Omental fat pad (tissue), 4 donors: ENCODE measurements at places on chromosomes 16 and 17.

DNA sequence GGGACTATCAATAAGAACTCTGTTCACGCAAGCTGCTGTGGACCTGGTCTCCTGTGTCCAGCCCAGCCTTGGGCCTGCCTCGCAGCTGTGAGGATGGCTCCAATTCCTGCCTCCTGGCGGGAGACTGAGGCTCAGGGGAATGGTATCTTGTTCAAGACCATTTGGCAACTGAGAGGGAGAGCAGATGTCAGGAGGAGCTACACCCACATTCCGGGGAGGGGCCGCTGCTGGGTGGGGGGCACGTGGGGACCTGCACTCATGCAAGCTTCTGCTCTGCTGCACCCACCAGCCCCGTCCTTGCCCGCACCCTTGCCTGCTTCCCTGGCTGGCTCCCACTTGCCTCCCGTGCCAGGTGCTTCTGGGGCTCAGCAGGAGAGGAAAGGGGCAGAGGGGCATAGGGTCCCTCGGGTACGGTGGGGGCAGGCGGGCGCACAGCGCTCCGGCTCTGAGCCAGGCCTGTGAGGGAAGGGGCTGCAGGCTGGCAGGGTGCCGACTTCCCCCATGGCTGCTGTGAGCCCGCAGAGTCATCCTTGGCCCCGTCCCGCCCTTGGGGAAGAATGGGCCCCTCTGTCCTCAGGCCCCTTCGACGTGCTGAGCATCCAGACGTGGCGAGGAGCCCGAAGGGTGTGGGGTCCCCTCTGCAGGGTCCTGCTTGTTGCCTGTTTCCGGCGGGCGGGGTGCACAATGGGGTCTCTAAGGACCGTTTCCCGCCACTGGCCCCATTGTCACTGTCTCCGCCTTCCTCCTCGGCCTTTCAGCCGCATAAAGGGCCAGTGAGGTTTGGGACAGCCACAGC lies 2.7 kb downstream of the METRN start:
- DNase-seq: no peak

DNA sequence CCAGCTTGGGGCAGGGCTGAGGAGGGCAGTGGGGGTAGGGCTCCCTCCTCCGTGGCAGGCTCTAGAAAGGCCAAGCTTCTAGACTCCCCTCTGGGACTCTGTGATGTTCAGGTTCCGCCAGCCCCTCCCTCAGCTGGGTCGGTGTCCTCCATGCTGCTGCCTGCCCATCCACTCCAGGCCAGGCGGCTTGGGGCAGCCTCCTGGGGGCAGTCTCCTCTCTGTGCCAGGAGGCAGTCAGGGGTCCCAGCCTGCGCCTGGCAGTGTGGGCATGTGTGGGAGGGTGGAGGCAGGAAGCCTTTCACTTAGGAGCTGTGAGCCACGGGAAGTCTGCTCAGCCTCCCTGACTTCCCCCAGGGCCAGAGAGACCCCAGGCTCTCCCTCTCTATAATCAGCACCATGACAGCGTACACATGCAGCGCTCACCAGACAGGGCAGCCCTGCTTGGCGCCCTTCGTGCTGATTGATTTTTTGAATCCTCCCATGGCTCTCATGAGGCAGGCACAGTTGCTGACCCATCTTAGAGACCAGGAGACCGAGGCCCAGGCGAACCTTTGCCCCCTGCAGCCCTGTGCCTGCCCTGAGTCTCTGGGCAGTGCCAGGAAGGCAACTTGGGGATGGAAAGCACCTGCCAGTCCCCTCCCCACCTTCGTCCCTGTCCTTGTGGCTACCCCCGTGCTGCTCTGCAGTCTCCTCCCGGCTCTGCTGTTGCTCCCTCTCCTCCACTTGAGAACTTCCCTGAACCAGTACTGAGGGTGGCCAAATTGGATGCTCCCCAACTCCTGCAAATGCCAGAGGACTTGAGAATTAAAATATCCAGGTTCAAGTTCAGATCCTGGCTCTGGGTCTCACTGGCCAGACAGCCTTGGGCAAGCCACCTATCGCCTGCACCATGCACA lies 234.7 kb upstream of the GSE1 start:
- no peak for DNase-seq

DNA sequence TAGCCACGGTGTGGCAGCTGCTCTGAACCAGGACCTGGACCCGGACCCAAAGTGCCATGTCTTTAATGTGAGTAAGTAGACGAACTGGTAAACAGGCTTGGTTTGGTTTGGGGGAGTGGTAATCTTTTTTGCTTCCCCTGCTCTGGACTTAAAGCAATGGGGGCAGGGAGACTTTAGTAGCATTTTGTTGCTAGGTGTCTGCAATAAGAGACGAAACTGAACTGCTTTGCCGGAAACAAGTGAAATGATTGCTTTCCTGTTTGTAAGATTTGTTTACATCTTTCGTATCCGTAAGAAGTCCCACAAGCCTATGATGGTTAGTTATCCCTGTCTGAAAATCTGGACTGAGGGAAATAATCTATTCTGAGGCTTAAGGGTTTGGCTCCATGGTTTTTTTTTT lies 21.5 kb downstream of the PRCD start:
- DNase-seq: no peak

DNA sequence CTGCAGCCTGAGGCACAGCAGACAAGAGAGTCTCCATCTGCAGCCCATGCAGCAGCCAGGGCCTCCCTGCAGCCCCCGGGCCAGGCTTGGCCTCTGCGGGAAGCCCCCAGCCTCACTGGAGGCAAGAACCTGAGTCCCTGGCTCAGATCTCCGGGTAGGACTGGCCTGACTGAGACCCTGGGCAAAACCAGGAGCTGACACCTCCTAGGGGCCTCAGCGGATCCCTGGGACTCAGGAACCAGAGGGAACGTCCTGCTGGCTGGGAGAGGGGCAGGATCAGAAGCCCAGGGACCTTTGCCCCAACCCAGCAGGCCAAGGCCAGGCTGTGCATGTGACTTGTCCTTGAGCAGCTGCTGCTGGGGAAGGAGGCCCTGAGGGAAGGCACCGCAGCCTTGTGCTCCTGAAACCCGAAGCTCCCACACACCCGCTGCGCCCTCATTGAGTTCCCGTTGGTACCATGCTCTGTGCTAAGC lies 1.7 kb upstream of the PRSS21 start:
- no peak for DNase-seq

- DNase-seq: no peak
Measured at GRCh38 chr16:53055541-53056391, 975 bp downstream of the CHD9 start.

DNA sequence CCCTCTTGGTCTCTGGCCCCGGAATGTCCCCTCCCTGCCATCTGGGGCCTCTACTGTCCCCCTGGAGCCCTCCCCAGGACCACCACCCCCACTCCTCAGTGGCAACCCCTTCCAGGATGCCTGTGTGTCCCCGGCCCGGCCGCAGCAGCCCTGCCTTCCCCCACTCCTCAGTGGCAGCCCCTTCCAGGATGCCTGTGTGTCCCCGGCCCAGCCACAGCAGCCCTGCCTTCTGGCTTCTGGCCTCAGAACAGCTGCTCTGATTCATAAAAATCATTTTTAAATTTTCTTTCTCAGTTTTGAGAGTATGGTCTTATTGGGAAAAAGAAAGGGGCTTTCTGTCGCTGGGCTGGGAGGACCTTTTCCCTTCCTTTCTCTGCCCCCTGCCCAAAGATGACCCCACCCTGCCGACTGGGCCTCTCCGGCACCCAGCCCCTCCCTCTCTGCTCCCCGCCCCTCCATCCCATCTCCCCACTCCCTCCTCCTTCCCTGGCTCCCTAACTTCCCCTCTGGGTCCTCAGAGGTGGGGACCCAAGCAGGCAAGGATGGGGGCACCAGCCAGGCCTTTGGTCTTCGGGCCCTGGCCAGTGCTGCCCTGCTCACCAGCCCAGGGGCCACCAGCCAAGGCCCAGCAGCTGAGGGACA lies 40.5 kb downstream of the BAHCC1 start:
- DNase-seq: no peak

DNA sequence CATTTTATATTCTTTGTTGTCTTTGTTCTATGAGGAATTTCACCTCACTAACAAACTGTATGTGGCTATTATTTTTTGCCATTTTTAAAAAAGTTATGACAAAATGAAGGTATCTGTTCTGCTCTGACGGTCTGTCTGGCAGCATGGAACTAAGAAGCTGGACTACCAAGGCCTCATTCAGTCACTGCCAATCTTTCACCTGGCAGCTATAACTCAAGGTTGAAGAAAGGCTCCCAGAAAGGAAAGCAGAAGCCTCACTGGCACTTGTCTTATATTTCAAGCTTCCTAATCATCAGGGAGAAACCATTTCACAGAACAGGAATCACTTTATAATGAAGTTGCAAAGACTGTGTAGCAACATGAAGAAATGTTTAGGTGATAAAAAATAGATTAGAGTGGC lies 18.7 kb upstream of the SLC6A4 start:
- no peak for DNase-seq

DNA sequence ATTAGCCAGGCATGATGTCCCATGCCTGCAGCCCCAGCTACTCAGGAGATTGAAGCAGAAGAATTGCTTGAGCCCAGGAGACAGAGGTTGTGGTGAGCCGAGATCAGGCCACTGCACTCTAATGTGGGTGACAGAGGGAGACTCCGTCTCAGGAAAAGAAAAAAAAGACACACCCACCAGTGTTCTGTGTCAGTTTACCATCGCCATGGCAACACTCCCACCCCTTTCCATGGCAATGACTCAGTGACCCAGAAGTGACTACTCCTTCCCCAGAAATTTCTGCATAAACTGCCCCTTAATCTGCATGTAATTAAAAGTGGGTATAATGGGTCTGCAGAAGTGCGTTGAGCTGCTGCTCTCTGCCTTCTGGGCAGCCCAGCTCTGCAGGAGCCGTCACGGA lies 4.0 kb upstream of the ZC3H18 start:
- DNase-seq: no peak

- DNase-seq: no peak
Measured at GRCh38 chr17:72122765-72123529, 2.1 kb downstream of the SOX9 start.

DNA sequence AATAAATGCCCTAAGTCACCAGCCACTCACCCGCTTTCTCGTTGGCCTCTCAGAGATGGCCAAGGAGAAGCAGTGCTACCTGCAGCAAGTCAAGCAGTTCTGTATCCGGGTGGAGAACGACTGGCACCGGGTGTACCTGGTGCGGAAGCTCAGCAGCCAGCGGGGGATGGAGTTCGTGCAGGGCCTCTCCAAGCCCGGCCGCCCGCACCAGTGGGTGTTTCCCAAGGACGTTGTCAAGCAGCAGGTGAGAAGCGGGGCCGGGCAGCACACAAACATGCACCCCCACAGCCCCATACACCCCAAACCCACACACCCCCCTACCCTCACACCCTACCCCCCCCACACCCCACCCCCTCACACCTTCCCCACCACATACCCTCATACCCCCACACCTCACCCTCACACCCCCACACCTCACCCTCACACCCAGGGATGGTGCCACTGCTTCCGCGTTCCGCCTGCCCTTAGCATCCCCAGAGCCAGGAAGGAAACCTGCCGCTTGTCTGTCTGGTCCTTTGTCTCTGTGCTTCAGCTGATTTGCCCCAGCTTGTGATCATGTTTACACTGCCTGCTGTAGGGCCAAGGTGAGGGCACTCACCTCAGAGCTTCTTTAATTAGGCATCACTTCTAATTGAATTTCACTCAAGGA lies 41.9 kb upstream of the ENDOV start:
- no peak for DNase-seq

DNA sequence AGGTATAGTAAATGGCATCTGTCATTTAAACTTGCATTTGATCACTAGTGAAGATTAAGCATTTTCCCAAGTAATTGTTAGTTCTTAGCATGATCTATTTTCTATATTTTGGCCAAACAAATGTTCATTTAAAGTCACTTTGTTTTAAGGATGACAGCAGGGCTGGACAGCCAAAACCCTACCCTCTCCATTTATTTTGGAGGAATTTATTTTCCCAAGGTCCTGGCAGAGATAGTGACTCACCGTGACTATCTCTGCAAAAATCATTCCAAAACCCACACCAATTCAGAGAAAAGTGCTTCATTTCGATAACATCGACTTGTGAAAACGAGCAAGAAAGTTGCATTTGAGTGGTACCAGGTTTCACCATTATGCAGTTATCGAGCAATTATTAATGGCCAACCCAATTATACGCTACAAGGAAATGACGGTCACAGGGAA lies 665 bp upstream of the AKAP1 start:
- DNase-seq: no peak
